ENCODE measurements at places on chromosomes 16 and 17. TPM values are rescaled to one million over a fixed set of nuclear protein-coding genes. Genes with fewer than 3 reads are reported as not detected.
A peak's percentile ranks its signal among the peaks of the same experiment; 100 is the strongest.

- H3K4me3 ChIP-seq, result no peak overlapping the region
- no peak overlapping the region for H3K27ac ChIP-seq
- no peaks in the 10 kb centered on the region for H3K27me3 ChIP-seq
- no peaks in the 10 kb centered on the region for H3K36me3 ChIP-seq
- H3K4me1 ChIP-seq, result no peaks in the 10 kb centered on the region
Measured at GRCh38 chr17:60671482-60671881, 6.2 kb upstream of the BCAS3 start.

GRCh38 chr16:25257470-25257955 lies at the start of gene ZKSCAN2:
Gene ZKSCAN2 (minus strand): TSS chr16:25257845. CDS start chr16:25257127, 718 bp downstream.
- H3K4me3 ChIP-seq, result peak within 1 kb of the TSS; percentile 90
- peaks cover 10% of the 10 kb centered on the region for H3K4me1 ChIP-seq
- peak; percentile 88 for DNase-seq
- peak within 1 kb of the TSS; percentile 95 for H3K27ac ChIP-seq
- no peaks in the 10 kb centered on the region for H3K36me3 ChIP-seq

DNA sequence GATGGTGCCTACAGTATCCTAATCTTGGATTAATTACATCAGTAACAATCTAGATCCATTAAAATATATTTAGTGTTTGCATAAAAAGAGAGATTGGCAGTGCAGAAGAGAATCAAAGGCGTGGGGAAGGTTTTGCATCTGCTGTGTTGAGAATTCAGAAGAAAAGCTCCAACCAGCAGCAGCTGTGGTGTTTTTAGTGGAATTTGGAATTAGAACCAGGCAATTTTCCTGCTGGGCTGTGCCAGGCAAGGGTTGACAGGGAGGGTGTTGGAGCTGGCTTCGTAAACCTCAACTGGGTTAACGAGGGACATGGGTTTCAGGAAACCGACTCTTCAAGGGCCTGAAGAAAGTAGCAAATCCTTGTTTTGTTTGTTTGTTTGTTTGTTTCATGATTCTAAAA lies 107.8 kb upstream of the WSCD1 start:
- no peaks in the 10 kb centered on the region for H3K4me1 ChIP-seq
- DNase-seq, result no peak
- no peak overlapping the region for H3K4me3 ChIP-seq
- no peak overlapping the region for H3K27ac ChIP-seq

The CTRB2 gene
- total RNA-seq, result not detected

GRCh38 chr16:15521390-15521757 lies 87.0 kb downstream of the BMERB1 start:
- DNase-seq, result no peak
- no peak overlapping the region for H3K4me3 ChIP-seq
- peak overlapping the region; percentile 50 for H3K27ac ChIP-seq
- H3K4me1 ChIP-seq, result peaks cover 23% of the 10 kb centered on the region
- no peaks in the 10 kb centered on the region for H3K27me3 ChIP-seq
- no peaks in the 10 kb centered on the region for H3K36me3 ChIP-seq
